Right lung (tissue), 10 donors: ENCODE measurements at places on chromosomes 7 and 10. TPM values are rescaled to one million over a fixed set of nuclear protein-coding genes. Genes with fewer than 3 reads are reported as not detected.

The CPA4 gene
- polyA plus RNA-seq: 0.26 TPM

The FXYD4 gene
- polyA plus RNA-seq: not detected

The COL26A1 gene
- 6.9 TPM for polyA plus RNA-seq

The OGDHL gene
- 1.6 TPM for polyA plus RNA-seq

- no peak for DNase-seq
Measured at GRCh38 chr10:13674645-13675588, 88.2 kb downstream of the PRPF18 start.

DNA sequence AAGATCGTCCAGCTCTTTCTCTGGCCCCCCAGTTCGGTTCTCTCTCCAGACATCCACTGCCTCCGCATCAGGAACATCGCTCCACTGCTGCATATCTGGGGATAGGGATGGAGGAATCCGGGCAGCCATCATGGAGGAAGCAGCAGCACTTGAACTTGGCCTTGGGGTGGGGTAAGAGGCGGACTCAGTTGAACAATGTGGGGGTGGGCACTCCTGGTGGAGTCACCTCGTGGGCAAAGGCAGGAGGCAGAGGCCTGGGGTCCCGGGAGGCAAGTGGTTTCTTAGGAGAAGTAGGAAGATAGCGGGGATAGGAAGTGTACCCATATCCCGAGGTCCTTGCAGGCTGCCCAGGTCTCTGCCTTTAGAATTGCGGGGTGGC lies 98.3 kb downstream of the CHST15 start:
- no peak for DNase-seq

- DNase-seq: no peak
Measured at GRCh38 chr10:115335366-115335765, 242.2 kb downstream of the ATRNL1 start.

DNA sequence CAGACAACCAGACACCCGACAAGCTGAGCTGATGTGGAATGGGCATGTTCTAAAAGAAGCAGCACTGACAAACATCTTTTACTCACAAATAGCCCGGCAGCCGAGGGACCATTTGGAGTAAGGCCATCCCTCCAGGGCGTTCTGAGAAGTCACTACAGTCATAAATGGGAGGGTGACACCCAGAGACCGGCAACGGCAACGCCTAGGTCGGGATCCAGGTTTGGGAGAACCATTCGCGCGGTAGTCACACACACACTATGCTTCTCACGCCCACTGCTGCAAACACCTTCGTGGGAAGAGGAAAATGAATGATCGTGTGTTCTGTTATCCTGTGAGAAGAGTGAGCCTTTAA lies 9.8 kb downstream of the TNS3 start:
- DNase-seq: no peak

DNA sequence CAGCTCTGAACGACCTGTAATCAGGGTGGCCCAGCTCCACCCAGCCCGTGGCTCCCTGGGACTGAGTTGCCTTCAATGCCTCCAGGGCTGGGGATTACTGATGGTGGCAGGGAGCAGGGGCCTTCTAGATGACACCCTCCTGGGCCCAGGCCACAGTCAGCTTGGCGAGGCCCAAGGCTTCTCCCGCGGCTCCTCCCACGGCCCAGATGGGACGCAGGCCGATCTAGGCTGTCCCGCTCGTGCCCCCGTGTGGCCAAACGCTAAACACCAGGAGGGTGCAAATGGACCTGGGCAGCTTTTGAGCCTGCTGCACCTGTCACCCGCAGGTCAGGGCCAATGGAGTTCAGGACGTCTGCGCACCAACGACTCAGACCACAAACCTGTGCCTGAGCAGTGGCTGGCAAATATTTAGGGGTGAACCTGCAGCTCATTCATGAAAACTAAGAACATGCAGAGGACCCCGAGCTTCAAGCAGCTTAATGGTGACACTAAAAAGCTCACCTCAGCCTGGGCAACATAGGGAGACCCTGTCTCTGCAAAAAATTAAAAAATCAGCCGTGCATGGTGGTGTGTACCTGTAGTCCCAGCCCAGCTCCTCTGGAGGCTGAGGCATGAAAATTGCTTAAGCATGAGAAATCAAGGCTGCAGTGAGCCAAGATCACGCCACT lies 43.2 kb downstream of the ASB13 start:
- DNase-seq: no peak

- DNase-seq: no peak
Measured at GRCh38 chr7:29078311-29079260, 67.8 kb downstream of the CPVL start.

DNA sequence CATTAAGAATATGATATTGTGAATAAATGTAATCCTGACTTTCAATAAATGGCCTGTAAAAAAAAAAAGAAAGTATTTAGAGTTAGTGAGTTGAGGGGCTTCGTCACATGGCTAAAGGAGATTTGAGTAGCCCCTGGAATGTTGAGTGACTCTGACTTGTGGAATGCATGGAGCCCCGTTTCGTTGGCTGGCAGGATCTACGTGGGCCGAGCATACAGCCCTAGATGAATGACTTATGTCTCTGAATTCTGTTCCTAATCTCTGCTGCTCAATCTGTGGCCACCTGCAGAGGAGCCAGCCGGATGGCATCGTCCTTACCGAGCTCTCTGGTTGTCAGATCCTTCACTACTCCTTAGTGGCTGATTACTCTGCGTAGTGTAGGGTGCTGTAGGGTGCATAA lies 155.7 kb downstream of the MGMT start:
- no peak for DNase-seq
